ENCODE measurements at places on chromosomes 6 and 20. TPM values are rescaled to one million over a fixed set of nuclear protein-coding genes. Genes with fewer than 3 reads are reported as not detected.

DNA sequence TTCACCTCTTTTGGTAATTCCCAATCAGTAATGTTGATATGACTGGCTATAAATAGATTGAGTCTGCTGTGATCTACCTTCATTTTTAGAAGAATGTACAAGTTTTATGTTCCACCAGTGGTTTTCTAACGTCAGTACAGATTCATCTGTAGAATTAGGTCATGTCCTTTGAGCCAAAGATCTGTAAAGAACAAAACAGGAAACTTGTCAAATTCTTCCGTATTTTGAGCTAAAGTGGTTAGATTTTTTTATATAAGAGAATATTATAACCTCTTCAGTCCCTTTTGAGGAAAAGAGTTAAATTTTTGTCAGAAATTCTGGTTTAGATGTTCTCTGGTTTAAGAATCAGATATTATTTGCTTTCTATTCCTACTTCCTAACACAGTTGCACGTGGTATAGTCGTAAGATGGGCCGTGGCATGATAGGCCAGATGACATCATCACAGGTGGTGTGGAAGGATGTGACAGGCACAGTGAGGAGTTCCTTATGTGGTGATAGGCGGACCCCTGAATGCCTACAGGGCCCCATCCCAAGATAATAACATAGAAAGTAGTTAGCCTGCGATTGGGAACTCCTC is 62.3 kb downstream of the SNX9 start:
- DNase-seq, result no peak

DNA sequence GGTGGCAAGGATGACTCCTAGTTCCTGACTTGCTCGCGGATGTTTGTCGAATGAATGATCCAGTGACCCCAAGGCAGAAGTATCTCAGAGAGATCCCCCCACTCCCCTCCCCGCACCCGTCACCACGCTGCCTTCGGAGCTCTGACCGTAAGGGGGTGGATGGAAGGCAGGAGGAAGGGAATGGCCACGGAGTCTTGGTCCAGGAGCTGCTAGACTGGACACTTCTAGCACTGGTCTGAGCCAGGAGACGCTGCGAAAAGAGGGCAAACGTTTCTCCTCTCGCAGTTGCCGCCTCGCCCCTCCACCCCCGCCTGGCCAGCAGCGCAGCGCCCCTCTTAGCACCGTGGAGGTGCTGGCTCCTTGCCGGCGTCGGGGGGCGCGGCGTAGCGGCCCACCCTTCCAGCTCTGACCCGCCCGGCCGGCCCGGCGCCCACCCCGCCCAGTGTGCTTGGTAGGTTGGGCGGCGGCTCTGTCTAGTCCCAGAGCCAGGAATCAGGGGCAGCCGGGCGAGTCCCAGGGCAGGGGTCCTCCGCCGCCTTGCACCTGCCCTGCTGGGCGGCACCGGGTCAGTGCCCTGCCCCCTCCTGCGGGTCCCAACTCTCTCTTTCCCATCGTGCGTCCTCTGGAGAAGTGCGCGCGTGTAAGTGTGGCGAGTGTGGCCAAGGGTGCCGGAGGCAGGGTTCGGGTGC is 2.4 kb upstream of the DBNDD2 start:
- no peak for DNase-seq

- DNase-seq, result peak; percentile 80
Observed at GRCh38 chr6:106512048-106512967, 117.0 kb downstream of the RTN4IP1 start.

- DNase-seq, result peak; percentile 46
Observed at GRCh38 chr6:116424001-116424400, 37.2 kb upstream of the CALHM6 start.

DNA sequence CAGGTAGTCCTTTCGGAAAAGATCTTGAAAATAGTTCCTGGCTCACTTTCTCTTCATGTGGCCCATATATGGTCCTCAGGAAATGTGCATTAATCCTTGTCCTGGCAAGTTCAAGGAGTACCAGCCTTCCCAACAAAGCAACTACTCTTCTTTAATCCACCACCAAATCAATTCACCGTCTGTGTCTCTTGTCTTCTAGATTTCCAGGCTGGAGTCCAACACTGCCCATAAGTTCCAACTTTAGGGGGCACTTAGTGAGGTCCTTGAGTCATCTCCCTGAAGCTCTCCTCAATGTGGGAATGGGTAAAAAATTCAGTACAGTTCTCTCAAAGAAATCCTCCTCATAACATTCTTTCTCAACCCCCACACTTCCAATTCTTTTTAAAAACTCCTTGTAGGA is 6.9 kb upstream of the DAAM2 start:
- no peak for DNase-seq

DNA sequence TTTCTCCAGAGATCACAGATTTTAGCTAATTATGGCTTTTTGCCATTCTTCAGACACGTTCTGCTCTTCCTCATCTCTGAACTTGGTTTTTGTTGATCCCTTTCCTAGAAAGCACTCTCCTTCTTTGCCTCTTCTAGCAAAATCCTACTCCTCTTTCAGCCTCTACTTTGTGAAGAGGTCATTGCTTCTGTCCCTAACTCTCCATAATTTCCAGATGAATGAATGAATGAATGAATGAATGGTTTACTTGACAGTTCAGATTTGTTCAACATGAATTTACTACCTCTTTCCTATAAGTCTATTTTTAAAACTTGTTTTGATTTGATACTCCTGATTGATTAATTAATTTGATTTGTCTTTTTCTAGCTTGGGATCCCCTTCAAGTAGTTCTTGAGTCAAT is 94.0 kb upstream of the IFNGR1 start:
- DNase-seq, result no peak

DNA sequence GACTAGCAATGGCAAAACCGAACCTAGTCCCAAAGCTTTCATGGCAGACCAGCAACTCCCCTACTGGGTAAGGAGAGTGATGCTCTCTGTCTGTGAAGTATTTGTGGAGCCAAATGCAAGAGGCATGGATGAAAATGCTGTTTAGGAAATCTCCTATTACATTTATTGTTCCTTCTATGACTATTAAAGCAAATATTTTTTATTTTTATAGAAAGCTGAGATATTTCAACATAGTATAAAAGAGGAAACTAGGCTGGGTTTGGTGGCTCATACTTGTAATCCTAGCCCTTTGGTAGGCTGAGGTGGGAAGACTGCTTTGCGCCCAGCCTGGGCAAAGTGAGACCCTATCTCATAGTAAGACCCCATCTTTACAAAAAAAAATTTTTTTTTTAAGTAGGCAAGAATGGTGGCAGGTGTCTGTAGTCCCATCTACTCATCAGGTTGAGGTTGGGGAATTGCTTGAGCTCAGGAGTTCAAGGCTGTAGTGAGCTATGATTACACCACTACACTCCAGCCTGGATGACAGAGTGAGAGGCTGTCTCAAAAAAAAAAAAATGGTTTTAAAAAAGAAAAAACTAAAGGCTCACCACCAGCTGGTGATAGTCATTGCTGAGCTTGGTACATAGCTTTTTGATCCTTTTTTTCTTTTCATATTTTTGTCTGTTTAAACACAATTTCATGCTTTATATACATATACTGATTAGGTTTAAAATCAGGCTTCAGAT is 11.3 kb downstream of the KDM1B start:
- no peak for DNase-seq

DNA sequence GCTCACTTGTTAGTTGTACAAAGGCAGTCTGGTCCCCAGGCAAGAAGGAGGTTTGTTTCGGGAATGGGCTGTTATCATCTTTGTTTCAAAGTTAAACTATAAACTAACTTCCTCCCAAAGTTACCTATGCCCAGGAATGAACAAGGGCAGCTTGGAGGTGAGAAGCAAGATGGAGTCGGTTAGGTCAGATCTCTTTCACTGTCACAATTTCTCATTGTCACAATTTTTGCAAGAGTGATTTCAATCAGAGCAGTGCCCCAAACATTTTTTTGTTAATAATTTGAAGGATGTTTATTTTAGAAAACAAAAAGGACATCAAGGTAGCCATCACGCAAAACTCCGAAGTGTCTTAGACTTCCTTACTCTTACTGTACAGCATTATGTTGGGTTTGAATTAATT is 170.8 kb downstream of the NFATC2 start:
- no peak for DNase-seq

The SLC22A7 gene
- total RNA-seq, result not detected

The VGLL2 gene
- not detected for total RNA-seq

The MYH7B gene
- not detected for total RNA-seq

The BMP6 gene
- 0.80 TPM for total RNA-seq

The FGD2 gene
- not detected for total RNA-seq

The SAMD5 gene
- total RNA-seq, result 2.7 TPM

The DCBLD1 gene
- 21.0 TPM for total RNA-seq

Data from Daoy (cell line).